ENCODE measurements at places on chromosomes 12 and 14.

GRCh38 chr12:24719293-24719721, 229.6 kb downstream of the BCAT1 start:
- no peak for DNase-seq

GRCh38 chr12:96054244-96054610, 18.8 kb upstream of the LTA4H start:
- no peak for DNase-seq

DNA sequence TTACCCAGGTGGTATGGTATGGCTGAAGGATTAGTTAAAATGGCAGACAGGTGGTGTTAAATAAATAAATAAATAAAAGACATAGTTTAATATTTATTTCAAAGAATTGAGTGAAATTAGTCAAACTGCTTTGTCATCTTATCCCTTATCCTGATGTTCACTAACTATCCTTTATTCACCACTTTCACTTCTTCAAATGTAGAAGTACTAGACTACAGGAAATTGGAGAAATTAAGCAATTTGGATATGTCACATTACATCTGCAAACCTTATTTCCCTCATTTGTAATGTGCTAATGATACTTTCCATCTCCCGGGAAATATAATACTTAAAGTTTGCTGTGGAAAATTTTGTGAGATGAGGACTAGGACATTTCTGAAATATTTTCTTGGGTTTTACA, 1195.7 kb downstream of the LRFN5 start:
- no peak for DNase-seq

DNA sequence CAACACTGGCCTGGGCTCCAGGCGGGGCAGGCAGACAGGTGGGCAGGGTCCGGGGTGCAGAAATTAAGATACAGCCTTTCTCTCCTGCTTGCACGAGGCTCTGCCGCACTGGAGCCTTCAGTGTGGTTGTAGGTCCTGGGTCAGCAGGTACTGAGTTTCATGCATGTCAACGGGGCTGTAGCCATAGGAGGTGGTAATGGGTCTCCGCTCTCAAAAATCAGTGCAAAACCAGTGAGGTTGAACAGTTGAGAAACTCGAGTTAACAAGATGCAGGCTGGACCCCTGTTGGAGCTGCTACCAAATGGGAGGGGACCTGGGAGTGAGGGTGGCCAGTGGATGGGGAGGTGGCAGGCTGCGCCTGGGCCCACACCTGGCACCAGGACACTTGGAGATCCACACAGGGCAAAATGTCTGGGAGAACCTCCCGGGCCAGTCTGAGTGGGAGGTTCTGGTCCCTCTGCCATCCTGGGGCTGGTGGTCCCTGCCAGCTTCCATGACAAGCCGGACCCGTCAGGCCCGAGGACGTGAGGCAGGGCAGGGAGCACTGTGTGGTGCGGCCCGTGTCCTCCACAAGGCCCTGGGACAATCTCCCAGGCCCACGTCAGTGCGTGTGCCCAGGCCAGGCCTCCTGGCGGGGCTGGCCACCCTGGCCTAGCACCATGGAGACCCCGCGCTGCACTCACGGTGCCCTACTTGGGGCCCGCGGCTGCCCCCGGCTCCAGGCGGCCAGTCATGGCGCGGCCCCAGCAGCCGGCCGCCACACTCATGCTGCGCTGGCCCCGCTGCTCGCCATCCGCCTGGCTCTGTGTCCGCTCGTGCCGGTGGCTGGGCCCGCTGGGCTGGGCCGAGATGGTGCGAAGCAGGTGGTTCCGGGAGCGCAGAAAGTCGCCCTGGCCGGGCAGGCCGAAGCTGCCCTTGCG, 5.1 kb downstream of the ARL6IP4 start:
- no peak for DNase-seq

DNA sequence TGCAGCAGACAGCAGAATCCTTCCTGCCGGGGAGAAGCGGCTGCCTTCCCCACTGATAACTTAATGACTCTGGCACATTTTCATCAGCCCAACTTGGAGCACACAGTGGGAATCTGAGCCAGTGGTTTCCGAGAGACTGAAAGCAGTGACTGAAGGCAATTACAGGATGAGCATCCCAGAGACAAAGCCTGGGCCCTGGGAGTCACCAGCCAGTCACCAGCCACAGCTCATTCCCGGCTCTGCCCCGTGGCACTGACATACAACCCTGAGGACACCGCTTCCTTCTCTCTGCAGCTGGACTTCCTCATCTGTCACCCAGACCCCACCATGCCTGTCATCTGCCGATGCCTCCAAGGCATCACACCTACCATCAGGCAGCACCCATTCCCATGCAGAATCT, 192.3 kb downstream of the DPF3 start:
- DNase-seq, result no peak

- DNase-seq, result no peak
These were observed 80.6 kb downstream of the PRKAB1 start for GRCh38 chr12:119748497-119748896.

- no peak for DNase-seq
These were observed 14.9 kb downstream of the DTX1 start for GRCh38 chr12:113071135-113072112.

DNA sequence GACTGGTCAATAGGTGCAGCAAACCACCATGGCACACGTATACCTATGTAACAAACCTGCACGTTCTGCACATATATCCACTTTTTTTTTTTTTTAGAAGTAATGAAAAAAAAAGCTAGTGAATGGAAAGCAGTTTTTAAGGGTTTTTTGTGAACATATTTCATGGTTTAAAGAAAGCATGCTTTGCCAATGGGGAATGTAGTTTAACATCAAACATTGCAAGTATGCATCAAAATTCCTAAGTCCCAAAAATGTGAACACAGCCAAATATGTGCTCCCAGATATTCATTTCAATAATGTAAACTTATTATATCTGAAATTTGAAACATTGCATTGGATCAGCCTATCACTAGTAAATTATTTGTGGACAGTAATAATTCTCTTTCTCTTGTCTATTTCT, 710.4 kb upstream of the FLRT2 start:
- DNase-seq, result no peak

- no peak for DNase-seq
These were observed at the start of gene TMEM179 for GRCh38 chr14:104604458-104605449. TSS of gene TMEM179 (minus strand) at chr14:104604772. CDS start at chr14:104604741, 31 bp downstream.

DNA sequence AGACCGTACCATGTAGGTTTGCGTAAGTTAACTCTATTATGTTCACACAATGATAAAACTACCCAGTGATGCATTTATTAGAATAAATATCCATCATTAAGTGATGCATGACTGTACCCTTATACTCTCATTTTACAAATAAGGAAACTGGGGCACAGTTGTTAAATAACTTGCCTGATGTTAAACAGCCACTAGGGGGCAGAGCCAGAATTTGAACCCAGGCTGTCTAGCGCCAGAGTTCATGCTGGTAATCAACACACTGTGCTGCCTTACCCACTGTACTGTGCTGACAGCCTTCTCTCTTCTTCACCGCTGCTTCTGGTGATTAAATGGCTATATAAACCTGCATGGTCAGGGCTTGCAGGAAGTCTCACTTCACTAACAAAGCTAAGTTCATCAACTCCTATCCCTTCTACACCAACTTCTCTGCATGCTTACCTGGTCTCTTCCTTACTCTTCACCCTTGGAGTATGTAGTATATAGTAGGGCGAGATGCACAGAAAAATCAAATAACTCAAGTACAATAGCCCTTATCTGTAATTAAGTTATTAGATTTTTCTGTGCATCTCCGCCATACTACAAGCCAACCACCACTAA, 43.6 kb upstream of the APPL2 start:
- no peak for DNase-seq

DNA sequence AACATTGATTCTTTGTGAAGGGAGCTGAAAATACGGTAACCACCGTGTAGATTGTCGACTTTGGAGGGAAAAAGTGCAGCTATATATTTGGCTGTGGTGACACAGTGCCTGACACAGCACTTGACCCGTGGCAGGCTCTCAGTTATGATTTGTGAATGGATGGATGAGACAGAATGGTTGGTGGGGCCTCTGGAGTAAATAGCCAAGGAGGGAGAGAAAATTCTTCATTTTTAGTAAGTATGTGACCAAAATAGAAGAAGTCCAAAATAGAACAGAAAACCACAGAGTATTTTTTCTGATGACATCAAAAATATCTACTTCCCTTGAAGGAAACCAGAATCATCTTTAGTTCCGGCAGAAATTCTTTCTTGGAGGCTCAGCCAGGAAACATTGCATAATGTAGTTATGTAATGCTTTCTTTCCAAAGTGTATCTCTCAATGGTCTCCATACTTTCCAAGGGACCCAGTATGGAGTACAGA, 82.0 kb upstream of the WSCD2 start:
- peak; percentile 6 for DNase-seq

- no peak for DNase-seq
These were observed 54.4 kb upstream of the GRIP1 start for GRCh38 chr12:66733321-66733720.

GRCh38 chr14:64562436-64562835, 12.7 kb downstream of the PPP1R36 start:
- no peak for DNase-seq

DNA sequence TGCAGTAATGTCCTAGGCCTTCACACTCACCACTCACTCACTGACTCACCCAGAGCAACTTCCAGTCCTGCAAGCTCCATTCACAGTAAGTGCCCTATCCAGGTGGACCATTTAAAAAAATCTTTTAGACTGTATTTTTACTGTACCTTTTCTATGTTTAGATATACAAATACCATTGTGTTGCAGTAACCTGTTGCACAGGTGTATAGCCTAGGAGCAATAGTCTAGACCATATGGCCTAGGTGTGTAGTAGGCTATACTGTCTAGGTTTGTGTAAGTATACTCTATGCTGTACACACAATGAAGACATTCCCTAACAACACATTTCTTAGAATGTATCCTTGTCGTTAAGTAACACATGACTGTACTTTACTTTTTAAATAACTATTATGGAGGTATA, 17.2 kb downstream of the CYP46A1 start:
- no peak for DNase-seq

GRCh38 chr14:52686176-52686575, 9.2 kb downstream of the ERO1A start:
- DNase-seq, result no peak

GRCh38 chr12:27025116-27025515, 2.8 kb downstream of the MED21 start:
- DNase-seq, result no peak

DNA sequence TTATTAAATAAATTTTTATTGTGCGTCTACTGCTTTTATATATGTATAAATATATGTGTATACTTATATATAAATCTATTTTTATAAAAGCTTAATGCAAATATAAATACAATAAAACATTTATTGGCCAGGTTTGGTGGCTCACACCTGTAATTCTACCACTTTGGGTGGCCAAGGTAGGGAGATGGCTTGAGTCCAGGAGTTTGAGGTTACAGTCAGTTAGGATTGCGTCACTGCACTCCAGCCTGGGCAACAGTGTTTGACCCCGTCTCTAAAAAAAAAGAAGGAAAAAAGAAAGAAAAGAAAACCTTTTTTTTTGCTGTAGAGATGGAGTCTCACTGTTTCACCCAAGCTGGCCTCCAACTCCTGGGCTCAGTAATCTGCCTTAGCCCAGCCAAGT, 20.9 kb downstream of the ACTR6 start:
- no peak for DNase-seq

GRCh38 chr12:20140751-20141150, 227.6 kb upstream of the PDE3A start:
- no peak for DNase-seq

DNA sequence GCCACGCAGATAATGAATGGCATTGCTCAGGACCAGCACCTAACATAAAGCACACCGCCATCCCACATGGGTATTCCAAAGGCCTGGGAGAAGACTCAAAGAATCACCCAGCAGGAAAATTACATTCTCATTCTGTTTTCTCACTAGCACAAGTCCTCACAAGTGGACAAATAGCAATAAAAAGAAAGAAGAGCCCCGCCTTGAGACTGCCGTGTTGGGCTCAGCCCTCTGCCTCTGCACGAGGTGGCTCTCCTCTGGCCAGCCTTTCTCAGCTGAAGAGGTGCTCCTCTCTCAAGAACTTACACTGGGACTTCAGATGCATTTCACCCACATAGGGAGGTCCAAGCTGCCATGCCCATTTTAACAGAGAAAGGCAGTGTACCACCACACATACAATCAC, 207.5 kb downstream of the SPTSSA start:
- no peak for DNase-seq

- peak; percentile 61 for DNase-seq
These were observed 138.9 kb downstream of the HMGA2 start for GRCh38 chr12:65962921-65963861.

- no peak for DNase-seq
These were observed 47.8 kb downstream of the PEBP1 start for GRCh38 chr12:118183711-118184110.

- peak; percentile 97 for DNase-seq
These were observed 19.6 kb downstream of the MORN3 start for GRCh38 chr12:121649819-121650353.

DNA sequence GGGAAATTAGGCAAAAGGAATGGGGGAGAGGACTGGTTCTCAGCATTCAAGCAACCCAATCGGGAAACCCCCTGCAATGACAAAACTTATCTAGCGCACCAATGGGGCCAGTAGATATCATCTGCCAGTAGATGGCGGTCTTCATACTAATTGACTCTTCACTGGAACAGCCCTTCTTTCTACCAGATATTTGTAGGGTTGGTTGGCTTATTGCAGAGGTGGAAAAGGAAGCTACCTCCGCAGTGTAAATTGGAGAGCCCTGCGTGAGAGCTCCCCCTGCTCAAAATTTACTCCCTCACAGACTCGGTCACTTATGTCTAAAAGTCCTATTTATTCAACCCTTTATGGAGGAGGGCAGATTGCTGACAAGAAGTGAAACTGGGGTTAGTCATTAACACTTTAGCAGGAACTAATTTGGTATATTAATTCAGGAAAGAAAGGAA, 166.1 kb upstream of the CCND2 start:
- peak; percentile 86 for DNase-seq

DNA sequence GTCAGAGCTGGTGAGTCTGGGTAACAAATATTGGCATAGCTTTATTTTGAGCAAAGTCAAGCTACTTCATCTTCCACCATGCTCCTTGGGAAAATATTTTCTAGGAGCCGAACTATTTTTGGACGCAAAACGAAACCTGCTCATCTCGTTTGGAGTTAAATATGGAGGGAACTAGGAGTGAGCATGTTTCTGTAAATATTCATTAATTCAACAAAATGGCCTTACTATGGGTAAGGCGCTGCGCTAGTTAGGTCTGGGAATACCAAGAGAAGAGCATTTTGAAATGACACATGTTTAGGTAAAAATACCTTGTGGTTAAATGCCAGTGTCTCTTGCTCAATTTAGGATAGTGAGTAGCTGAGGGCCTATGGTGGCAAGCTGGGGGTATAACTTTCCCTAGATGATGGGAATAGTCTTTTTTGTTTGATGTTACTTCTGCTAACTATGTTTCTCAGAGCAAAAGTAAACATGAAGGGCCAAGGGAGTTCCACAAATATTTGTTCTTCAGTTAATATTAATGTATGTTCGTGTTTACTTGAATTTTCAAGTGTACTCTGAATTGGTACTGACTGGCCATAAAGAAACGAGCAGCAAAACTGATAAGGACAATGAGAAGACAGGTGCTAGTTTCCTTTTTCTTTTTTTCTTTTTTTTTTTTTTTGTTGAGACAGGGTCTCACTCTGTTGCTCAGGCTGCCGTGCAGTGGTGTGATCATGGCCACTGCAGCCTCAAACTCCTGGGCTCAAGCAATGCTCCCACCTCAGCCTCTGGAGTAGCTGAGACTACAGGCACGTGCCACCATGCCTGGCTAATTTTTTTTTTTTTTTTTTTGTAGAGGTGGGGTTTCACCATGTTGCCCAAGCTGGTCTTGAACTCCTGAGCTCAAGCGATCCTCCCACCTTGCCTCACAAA, 77.7 kb downstream of the MAP1LC3B2 start:
- no peak for DNase-seq
